ENCODE measurements at places on chromosomes 13 and 19. TPM values are rescaled to one million over a fixed set of nuclear protein-coding genes. Genes with fewer than 3 reads are reported as not detected.

Gene SIGLEC12
- total RNA-seq: not detected

Gene ADGRE3
- total RNA-seq: not detected

Gene RFPL4AL1
- total RNA-seq: not detected

Gene CAMSAP3
- total RNA-seq: 28.6 TPM

DNA sequence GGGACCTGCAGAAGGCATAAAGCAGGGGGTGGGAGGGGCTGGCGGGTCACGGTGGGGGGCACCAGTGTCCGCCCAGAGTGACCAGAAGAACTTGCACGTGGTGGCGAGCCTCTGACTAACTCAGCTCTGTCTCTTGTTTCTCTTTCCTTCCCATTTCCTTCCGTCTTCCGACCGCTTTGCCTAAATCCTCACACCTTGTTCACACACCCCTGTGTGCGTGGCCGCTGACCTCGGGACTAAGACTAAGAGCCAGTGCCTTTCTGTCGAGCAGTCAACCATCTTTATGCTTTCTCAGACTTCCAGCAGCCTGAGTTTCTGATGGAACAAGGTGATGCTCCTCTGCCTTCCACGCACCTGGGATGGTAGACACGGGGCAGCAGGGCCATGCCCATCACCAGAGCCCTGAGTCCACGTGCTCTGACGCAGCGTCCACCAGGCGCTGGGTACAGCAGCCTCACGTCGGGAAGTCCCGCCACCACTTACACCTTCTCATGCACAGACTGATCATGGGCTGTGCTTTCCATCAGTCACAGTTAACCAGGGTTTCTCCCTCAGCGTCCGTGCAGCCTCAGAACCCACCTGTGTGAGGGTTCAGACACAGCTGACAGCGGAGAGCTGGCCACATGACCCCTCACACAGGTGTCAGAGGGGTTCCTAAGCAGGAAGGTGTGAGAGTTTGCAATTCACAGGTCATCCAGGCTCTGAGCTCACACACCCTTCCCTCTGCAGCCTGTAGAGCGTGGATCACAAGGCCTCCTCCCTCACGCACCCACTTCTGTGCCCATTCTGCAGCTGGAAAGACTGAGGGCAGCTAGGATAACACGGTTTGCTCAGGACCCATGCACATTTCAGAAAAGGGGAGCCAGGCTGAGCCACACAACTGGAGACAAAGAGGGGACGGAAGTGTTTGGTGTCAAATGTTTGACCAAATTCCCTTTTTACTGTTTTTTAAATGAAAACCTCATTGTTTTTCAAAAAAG is 90.7 kb upstream of the MCF2L start:
- H3K4me1 ChIP-seq: peaks cover 6% of the 10 kb centered on the region
- DNase-seq: no peak
- H3K27ac ChIP-seq: peak overlapping the region; percentile 64
- no peak overlapping the region for H3K4me3 ChIP-seq

DNA sequence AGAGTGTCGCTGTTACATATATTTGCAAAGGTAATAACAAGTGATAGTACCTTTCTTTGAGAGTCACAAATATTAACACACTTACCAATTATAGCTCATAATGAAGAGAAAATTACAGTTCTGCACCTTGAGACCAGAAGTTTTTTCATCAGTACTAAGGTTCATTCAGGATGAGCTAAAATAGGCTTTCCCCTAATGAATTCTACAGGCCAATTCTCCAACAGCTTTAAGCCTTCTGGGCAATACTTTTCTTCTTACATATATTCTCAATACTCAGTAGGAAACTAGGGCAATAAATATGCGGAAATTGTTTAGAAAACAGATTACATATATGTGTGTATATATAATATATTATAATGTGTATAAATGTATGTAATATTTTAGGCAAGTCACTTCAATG is 2672.8 kb upstream of the PCDH20 start:
- no peak overlapping the region for H3K4me3 ChIP-seq
- H3K27me3 ChIP-seq: no peaks in the 10 kb centered on the region
- no peak overlapping the region for H3K27ac ChIP-seq
- no peaks in the 10 kb centered on the region for H3K36me3 ChIP-seq

DNA sequence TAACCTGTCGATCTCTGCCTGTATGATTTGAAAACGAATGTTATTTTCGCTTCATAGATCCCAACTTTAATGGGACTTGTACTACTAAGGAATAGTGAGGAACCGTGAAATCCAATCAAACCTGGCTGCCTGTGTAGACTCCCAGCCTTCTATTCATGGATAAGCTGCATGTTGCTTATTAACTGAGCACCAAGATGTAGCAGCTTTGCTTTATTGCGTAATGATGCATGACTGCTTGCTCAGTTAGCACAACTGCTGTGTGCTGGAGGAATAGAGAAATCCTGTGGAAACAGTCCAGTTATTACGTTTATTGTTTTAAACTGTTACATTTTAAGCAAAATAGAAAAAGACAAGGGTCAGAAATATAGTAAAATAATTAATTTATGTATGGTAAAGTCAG is 108.2 kb downstream of the SHISA2 start:
- no peak overlapping the region for H3K4me3 ChIP-seq
- no peak for DNase-seq
- H3K27me3 ChIP-seq: peaks cover 7% of the 10 kb centered on the region

- H3K4me3 ChIP-seq: no peak overlapping the region
- no peaks in the 10 kb centered on the region for H3K27me3 ChIP-seq
- H3K4me1 ChIP-seq: peaks cover 15% of the 10 kb centered on the region
- no peak for DNase-seq
- H3K36me3 ChIP-seq: peaks cover 6% of the 10 kb centered on the region
- no peak overlapping the region for H3K27ac ChIP-seq
Observed at GRCh38 chr13:97332742-97333141, 101.2 kb upstream of the RAP2A start.

DNA sequence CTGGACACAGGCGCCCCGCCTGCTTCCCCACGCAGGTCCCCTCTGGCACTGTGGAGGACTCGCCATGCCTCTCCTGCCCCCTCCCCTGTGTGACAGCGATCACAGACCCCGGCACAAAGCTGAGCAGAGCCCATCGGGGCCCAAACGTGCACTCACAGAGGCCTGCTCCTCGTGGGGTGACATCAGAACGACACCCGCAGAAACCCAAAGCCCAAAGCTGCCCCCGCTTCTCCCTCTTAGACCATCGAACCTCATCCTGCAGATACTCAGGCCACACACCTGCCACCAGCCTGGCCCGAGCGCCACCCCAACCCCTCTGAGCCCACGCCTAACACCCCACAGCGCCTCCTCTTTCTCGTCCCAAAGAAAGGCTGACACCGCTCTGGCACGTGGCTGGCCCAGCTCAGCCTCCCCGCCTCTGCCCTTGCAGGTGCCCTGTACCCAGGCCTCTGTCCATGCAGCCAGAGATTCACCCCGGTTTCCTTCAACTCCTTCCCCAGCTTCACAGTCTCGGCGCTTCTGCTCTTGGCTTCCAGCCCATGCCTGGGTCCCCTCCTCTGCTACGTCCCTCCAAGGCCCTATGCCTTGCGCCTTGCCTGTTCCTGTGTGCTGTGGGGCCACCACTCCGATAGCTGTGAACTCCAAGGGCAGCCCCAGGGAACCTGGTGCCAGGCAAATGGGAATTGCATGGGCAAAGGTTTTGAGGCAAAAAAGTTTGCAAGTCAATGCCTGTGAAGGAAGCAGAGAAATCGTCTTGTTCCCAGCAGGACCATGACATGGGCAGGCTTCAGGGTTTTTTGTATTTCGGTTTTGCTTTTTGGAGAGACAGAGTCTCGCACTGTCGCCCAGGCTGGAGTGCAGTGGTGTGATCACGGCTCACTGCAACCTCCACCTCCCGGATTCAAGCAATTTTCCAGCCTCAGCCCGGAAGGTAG is 831 bp upstream of the CBARP start:
- H3K4me3 ChIP-seq: peak overlapping the region; percentile 86
- peak overlapping the region; percentile 83 for H3K27ac ChIP-seq
- H3K36me3 ChIP-seq: no peaks in the 10 kb centered on the region
- DNase-seq: no peak
- no peaks in the 10 kb centered on the region for H3K27me3 ChIP-seq

DNA sequence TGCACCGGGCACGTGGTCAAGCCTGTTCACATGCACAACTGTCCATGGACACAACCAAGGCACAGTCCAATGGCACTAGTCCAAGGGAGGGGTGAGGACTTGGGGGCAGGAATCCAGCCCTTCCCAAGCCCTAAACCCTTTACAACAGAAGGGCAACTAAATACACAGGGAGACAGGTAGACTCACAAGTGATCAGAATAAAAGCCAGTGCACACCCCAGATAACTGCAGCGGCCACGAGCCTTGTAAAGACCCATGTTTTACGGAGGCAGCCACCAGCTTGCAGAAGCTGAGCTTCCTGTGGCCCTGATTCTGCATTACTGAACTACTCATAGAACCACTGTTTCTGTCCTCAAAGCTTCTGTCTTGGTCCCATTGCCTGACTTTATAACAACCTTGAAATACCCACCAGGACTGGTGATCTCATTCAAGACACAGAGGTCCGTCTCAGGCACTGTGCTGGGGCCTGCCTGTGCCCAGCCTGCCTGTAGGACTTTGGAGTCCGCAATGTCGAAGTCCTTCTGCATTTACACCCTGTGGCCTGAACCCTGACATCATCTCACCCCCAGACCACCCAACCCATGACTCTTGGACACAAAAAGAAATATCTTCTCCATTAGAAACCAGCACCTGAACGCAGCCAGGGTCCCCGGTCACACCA is 181.2 kb downstream of the COL4A1 start:
- H3K4me3 ChIP-seq: no peak overlapping the region
- H3K27ac ChIP-seq: peak overlapping the region; percentile 40
- H3K27me3 ChIP-seq: peaks cover 45% of the 10 kb centered on the region
- DNase-seq: no peak
- H3K36me3 ChIP-seq: no peaks in the 10 kb centered on the region

GRCh38 chr19:4844348-4845179 is 13.1 kb upstream of the TICAM1 start:
- peak overlapping the region; percentile 44 for H3K4me3 ChIP-seq
- no peaks in the 10 kb centered on the region for H3K4me1 ChIP-seq
- DNase-seq: no peak

- H3K4me3 ChIP-seq: no peak overlapping the region
- H3K27ac ChIP-seq: no peak overlapping the region
- DNase-seq: no peak
Observed at GRCh38 chr13:50650592-50651504, 192.6 kb downstream of the DLEU7 start.

- no peak for DNase-seq
- no peak overlapping the region for H3K4me3 ChIP-seq
- H3K36me3 ChIP-seq: no peaks in the 10 kb centered on the region
- peaks cover 4% of the 10 kb centered on the region for H3K4me1 ChIP-seq
Observed at GRCh38 chr13:74270018-74270417, 135.8 kb upstream of the KLF12 start.

GRCh38 chr13:35479706-35480105 is 3.2 kb upstream of the MAB21L1 start:
- DNase-seq: no peak
- peaks cover 71% of the 10 kb centered on the region for H3K27me3 ChIP-seq
- H3K36me3 ChIP-seq: peaks cover 9% of the 10 kb centered on the region
- H3K4me1 ChIP-seq: peaks cover 36% of the 10 kb centered on the region

All from type B pancreatic cell (in vitro differentiated cells).